Subcutaneous preadipocyte (primary cell): ENCODE measurements at places on chromosomes 1 and 21. TPM values are rescaled to one million over a fixed set of nuclear protein-coding genes. Genes with fewer than 3 reads are reported as not detected.

Gene PPIAL4G
- not detected in 2 replicates for total RNA-seq

Gene SPRR2A
- total RNA-seq, result not detected in 2 replicates

Gene INPP5B
- 22.8 and 34.8 TPM in 2 replicates for total RNA-seq

Gene OR2G6
- total RNA-seq, result not detected in 2 replicates

Gene IQGAP3
- total RNA-seq, result 32.7 and 54.2 TPM in 2 replicates

Gene NFYC
- 20.2 and 27.4 TPM in 2 replicates for total RNA-seq

Gene DNAJC28
- 0.39 and 0.73 TPM in 2 replicates for total RNA-seq

Gene BTBD19
- total RNA-seq, result 3.7 and 7.4 TPM in 2 replicates

Gene KIF17
- 0.20 TPM in 1 of 2 replicates, not detected in the other for total RNA-seq

Gene CD52
- 0.98 TPM in 1 of 2 replicates, not detected in the other for total RNA-seq

Gene SLFNL1
- total RNA-seq, result under 0.01 and 0.20 TPM in 2 replicates

Gene ROR1
- 41.2 and 46.7 TPM in 2 replicates for total RNA-seq

Gene RBM11
- total RNA-seq, result not detected in 2 replicates

Gene SH2D2A
- 0.20 TPM in 1 of 2 replicates, not detected in the other for total RNA-seq

Gene NGF
- 0.20 and 2.2 TPM in 2 replicates for total RNA-seq

Gene WDTC1
- 13.6 and 18.8 TPM in 2 replicates for total RNA-seq

Gene KCNJ9
- under 0.01 TPM in 1 of 2 replicates, not detected in the other for total RNA-seq

Gene MYOG
- total RNA-seq, result not detected in 2 replicates

Gene PTGFR
- total RNA-seq, result 16.4 and 66.5 TPM in 2 replicates

Gene NBPF4
- total RNA-seq, result not detected in 2 replicates

Gene PRDM16
- 0.37 and 1.6 TPM in 2 replicates for total RNA-seq

Gene IL24
- total RNA-seq, result not detected in 2 replicates

Gene MTOR
- 33.1 and 45.5 TPM in 2 replicates for total RNA-seq

Gene CCDC30
- total RNA-seq, result 1.4 and 1.5 TPM in 2 replicates

Gene S100A3
- total RNA-seq, result 18.6 and 22.0 TPM in 2 replicates

Gene GPR3
- 0.73 and 1.2 TPM in 2 replicates for total RNA-seq

Gene PGBD5
- under 0.01 TPM in 1 of 2 replicates, not detected in the other for total RNA-seq

Gene LHX8
- total RNA-seq, result not detected in 2 replicates

Gene PLA2G2A
- not detected in 2 replicates for total RNA-seq

Gene CHI3L1
- 4.5 and 78.6 TPM in 2 replicates for total RNA-seq

Gene CR1
- total RNA-seq, result not detected in 2 replicates

Gene TMPRSS15
- total RNA-seq, result not detected in 2 replicates
